ENCODE measurements at places on chromosomes 5 and 9. TPM values are rescaled to one million over a fixed set of nuclear protein-coding genes. Genes with fewer than 3 reads are reported as not detected.

The FST gene
- polyA plus RNA-seq, result 38.1 TPM

The GABRA6 gene
- not detected for polyA plus RNA-seq

The CENPH gene
- polyA plus RNA-seq, result 33.5 TPM

The PSD2 gene
- polyA plus RNA-seq, result 2.2 TPM

The LIFR gene
- 96.9 TPM for polyA plus RNA-seq

The BTNL8 gene
- polyA plus RNA-seq, result 0.89 TPM

The MRNIP gene
- polyA plus RNA-seq, result 40.7 TPM

The PCDHGA2 gene
- 6.0 TPM for polyA plus RNA-seq

The SPARC gene
- 1,921 TPM for polyA plus RNA-seq

The UGT3A2 gene
- 17.1 TPM for polyA plus RNA-seq

The OMD gene
- polyA plus RNA-seq, result 1.8 TPM

The HMMR gene
- polyA plus RNA-seq, result 22.6 TPM

The SLC34A3 gene
- polyA plus RNA-seq, result 5.0 TPM

The SPINK7 gene
- polyA plus RNA-seq, result 0.19 TPM

- no peak for DNase-seq
These were observed 8.7 kb downstream of the GAPT start for GRCh38 chr5:58499941-58500340.

GRCh38 chr5:62572918-62573514, 5.6 kb upstream of the LRRC70 start:
- no peak for DNase-seq

DNA sequence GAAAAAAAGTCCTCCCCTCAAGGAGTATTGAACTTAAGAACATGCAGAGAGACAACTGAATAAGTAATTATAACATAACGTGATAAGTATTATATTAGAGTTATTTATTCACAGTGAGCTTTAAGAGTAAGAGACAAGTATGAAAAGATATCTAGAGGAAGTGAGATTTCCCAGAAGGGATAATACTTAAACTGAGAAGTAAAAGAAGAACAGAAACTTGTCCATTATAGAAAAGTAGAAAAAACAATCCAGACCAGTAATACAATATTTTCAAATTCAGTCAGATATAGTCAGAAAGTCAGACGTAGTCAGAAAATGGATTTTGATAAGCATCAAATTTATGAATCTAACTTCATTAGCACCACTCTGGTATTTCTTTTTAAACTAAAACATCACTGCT, 613.0 kb upstream of the CCNG1 start:
- DNase-seq, result no peak

GRCh38 chr5:38681029-38681706, 124.7 kb upstream of the LIFR start:
- no peak for DNase-seq

GRCh38 chr5:79759436-79759835, 69.8 kb downstream of the CMYA5 start:
- no peak for DNase-seq

DNA sequence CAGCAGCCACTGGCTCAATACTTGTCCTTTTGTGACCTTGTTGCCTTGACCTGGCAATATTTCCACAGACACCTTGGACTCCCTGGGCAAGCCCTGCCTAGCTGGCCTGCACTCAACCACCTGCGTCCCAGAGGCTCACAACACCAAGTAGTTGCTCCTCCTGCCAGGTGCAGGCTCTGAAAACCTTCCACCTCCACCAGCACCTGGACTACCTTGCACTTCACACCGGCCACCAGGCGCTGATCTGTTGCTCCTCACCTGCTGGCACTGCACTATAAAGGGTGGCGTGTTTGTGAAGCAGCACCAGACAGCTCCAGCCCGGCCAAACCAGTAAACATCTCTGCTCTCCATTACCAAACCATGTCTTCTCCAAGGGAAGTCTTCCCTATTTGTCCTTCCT, 997.7 kb downstream of the PTPRD start:
- no peak for DNase-seq

DNA sequence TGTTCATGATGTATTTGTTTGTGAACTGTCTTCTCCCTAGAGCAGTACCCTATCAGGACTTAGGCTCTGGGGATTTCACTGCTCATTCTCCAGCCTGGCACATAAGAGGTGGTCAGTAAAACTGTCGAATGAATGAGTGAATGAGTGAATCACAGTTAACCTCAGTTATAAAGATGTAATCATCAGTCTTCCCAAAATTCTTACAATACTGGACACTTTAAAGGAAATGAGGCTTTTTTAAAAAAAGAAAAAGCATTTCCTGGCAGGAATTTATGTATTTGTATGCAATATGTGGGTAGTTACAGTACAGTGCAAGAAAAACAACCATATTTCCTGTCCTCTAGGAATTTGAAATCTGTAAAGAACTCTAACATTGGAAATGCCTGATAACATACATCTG, 59.6 kb downstream of the RAI14 start:
- no peak for DNase-seq

DNA sequence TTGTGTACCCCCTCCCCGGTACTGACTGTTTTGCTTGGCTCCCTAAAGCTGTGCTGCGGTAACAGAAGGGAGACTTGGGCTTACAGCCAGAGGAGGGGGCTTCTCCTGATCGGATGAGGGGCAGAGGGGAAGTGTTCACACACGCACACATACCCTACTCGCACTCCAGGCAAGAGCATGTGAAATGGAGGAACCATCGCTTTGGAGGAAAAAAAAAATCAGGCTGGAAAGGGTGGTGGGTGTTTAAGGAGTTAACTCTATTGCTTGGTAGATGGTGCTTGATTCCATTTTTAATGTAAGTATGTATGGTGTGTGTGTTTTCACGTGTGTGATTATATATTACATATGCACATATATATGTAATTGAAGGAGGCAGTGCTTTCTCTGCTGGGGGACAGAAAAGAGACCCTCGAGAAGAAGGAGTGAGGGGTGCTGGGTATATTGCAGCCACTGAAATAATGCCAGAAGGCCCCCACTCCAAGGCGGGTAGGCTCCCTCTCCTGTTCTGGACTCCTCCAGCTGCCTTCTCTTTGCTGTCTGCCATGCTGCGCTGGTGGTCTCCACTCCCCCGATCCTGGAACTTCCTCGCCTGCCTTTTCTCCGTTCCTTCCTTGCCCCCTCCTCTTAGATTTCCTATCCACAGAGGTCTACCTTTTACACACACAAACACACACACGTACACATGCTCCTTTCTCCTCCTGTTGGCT, 721 bp downstream of the GRIA1 start:
- no peak for DNase-seq

GRCh38 chr9:83715221-83715620, 7.5 kb upstream of the UBQLN1 start:
- DNase-seq, result no peak

GRCh38 chr5:102624405-102624804, 125.6 kb upstream of the SLCO6A1 start:
- no peak for DNase-seq

GRCh38 chr5:151158287-151158661, 695 bp upstream of the ANXA6 start:
- no peak for DNase-seq

- peak; percentile 5 for DNase-seq
These were observed 20.5 kb upstream of the PDCD1LG2 start for GRCh38 chr9:5489630-5490490.

DNA sequence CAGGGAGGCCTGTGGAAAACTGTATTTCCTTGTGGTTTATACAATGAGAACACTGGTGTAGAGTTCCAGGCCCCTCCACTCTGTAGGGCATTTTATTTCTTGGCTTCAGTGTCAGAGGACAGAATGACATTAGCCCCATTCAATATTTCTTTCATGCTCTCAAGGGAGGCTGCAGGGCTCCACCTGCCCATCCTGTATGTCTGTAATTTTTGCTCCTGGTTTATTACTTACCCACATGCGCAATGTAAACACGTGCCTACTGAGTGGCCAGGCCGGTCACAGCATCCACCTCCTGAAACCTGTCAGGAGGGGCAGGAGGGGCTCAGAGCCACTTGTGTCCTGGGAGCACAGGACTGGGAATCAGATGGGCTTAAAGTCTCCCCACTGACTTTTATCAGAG, 82.4 kb downstream of the GADD45G start:
- no peak for DNase-seq

- DNase-seq, result no peak
These were observed 43.7 kb downstream of the FGF18 start for GRCh38 chr5:171462928-171463861.

DNA sequence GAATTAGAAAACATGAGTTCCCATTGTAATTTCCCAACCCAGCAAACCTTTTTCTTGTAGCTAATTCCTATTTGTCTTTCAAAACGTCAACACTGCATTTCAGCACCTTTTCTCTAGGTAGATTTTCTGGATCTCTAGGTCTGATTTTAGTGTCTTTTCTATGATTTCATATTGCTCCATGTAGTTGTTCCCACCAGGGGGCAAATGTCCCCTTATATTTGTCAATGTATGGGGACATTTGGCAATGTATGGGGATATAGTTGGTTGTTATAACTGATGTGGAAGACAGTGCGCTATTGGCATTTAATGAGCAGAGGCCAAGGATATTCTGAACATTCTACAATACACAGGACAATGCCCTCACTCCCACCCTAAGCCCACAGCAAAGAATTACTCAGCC, 273.9 kb upstream of the ADRA1B start:
- DNase-seq, result no peak

GRCh38 chr9:72574156-72574810, 52.9 kb downstream of the TMC1 start:
- DNase-seq, result no peak

DNA sequence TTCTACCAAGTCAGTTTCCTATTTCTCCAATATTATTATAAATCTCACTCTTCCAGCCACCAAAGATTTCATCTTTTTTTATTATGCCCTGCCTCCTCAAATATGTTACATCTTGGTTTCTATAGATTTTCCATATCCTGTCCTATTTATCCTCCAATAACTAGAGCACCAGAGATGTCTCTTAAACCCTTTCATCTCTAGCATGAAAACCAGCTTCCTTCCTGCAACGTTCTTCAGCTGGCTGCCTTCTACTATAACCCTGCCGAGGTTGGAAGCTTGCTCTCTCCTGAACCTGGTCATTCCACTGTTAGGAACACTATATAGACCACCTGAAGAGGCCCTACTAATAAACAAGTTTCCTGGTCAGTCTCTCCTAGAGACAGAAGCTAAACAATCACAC, 27.9 kb downstream of the FAM169A start:
- DNase-seq, result no peak

DNA sequence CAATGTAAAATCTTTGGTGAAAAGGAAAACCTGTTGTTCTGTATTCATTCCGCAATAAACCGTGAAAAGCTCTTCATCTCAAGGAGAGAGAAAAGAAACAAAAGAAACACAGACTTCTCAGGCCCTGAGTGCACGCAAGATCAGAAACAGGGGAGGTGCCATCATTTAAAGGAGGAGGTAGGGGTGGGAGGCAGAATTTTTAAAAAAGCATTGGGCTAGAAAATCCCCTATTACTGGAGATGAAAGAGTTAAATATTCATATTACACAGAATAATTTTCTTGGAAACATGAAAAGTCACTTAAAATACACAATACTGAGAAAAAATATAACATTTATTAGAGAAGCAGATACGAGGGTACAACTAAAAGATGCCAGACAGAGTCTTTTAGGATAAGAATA, 56.3 kb downstream of the USP20 start:
- DNase-seq, result no peak

DNA sequence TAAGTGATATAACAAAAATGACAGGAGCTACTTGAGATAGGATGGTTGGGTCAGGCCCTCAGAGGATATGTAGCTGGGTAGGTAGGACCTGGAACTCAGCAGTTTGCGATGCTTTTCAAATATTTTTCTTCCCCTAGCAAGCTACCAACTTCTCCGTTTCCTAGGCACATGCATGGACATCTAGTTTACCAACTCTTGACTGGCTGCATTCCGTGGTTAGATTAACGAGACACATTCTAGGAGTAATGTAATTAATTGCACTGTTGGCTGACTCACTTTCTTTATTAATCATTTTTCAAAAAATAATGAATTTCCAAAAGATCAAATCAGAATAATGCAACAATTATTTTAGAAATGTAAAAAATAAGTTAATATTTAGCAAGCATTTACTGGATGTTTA, 95.9 kb downstream of the MACIR start:
- DNase-seq, result no peak

DNA sequence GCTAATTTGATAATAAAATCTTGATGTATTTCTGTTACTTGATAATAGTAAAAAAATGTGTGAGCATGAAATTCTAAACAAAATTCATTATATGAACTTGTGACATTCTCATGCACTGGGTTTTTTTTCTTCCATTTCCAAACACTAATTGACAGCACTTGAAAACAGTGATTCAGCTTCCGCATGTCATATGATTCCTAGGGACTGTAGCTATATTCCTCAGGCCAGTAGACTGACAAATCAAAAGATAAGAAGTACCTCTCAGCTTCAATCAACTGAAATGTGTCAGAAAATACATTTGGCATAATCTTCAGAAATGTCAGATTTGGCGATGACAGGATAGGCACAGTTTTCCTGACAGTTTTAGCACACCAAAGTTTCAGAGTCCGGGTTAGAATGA, 52.5 kb downstream of the EFNA5 start:
- DNase-seq, result no peak

DNA sequence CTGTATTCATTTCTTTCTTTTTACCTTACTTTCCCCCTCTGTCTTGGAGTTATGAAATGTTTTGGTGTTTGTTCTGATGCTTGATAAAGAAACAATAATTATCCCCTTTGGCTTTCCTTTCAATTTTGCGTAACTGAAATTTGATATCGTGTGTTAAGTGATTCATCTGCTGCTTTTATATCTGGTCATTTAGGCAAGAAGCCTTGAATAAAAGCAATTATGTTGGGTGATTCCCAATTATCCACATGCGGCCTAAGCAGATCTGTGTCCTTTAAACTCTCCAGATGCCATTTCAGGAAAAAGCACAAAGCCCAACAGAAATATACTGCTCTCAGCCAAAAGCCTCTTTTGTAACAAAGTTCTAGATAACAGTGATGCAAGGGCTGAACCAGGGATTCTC, 92.8 kb downstream of the TAF11L14 start:
- no peak for DNase-seq

- DNase-seq, result no peak
These were observed 271.8 kb downstream of the PSAT1 start for GRCh38 chr9:78568774-78569173.

- no peak for DNase-seq
These were observed 196.7 kb downstream of the WDR70 start for GRCh38 chr5:37575541-37576489.

GRCh38 chr5:53825016-53825415, 264.6 kb downstream of the NDUFS4 start:
- no peak for DNase-seq

- no peak for DNase-seq
These were observed 27.8 kb downstream of the PRLR start for GRCh38 chr5:35202319-35203111.
